ENCODE measurements at places on chromosomes 12 and 14.

DNA sequence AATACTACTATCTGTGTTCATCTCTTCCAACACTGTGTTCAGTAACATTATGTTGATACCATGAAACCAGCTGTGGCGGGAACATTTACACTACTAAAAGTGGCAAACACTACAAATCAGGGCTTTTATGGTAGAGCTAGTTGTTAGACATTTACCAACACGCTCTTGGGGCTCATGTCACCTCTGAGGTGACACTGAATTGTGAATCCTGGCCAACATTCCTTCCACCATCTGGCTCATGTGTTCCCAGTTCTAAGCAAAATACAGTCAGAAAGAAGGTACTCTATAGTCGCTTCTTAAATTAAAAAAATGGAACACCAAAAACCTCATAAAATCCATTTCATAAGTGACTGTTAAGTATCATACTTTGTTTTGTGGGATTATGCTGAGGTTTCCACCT lies 436.6 kb downstream of the FUT8 start:
- DNase-seq, result no peak

DNA sequence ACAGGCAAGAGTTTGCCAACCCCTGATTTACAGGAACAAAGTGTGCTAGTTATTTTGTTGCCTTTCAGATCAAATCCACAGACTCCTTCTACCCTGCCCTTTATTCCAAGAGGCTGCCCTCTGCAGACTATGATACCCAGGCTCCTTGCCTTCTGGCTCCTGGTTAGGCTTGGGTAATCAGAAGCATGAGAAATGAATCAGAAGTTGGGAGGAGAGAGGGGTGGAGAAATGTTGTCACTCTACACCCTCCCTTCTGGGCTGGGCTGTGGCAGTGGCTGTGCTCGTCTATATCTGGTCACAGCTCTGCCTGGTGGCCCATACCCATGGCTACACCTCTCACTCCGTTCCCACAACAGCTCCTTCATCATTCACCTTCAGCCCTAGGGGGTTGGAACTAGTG lies 204.6 kb upstream of the PLXNC1 start:
- DNase-seq, result no peak

DNA sequence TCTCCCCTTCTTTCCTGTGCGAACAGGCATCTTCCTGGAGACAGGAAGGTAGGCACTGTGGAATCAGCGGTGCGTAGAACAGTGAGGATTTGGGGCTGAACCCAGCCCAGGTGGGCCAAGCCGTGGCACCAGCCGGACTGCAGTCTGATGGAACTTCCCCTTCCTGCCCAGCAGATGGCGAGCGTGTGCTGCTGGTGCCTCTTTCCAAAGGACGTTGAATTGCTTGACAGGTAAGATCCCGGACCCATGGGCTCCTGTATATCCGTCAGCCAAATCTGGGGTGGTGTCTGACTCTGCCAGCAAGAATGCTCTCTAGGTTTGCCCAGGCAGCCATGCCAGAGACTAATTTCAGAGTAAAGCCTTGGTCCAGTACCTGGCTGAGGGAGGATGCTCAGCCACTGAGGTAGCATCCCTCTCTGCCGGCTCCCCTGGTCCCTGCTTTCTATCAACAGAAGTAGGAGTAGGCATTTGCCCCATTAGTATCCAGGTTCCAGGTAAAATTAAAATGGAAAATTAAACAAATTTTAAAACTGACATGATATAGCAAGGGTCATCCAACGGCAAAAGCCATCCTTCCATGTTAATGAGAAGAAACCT lies 21.1 kb upstream of the KCNA5 start:
- DNase-seq, result no peak

- no peak for DNase-seq
These were observed 18.3 kb downstream of the KCTD10 start for GRCh38 chr12:109458771-109459208.

DNA sequence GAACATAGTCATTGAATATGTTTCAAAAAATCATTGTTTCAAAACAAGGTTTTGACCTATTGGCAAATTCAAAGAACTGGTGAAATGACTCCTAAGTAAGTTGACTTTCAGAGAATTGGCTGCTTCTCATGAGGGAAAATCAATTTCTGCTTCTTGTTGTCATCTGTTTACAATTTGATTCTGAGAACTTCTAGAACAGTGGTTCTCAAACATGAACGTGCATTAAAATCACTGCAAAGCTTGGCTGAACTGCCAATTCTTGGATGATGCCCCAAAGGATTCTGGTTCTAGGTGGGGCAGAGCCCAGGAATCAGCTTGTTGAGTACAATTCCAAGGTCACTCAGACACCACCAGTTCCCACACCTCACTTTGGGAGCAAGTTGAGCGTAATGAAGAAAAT lies 83.9 kb downstream of the ZFP36L1 start:
- DNase-seq, result no peak

- DNase-seq, result no peak
These were observed 62.1 kb downstream of the TNFAIP2 start for GRCh38 chr14:103185051-103186029.

DNA sequence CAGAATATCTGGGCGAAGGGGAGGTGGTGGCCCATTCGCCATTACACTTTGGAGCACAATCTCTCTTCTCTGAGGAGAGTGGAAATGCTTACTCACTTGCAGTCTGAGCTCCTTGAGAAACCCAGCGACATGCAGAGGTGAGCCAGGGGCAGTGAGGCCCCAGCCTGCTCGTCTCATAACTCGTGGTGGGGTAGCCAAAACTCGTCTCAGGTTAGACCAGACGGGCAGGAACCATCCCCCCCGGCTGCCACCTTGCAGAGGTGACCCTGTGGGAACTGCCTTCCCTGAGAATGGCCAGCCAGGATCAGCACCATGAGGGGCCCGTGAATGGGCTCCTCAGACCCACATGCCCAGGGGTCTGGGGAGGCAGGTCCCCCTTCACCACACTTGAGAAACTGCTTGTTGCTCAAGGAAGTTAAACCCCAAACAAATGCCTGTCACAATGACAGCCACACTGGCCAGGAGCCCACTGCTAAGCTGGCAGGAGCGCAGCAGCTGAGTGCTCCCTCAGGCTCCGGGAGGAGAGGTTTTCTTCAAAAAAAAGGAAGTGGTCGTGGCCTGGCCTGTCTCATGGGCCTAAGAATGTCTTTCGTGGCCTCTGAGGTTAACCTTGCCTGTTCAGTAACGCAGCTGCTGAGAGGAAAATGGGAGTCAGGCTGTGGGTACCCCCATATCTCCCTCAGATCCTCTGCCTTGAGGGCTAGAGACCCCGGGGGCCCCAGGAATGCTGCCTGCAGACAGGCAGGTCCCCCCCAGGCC lies 9.2 kb upstream of the ALDH2 start:
- no peak for DNase-seq

DNA sequence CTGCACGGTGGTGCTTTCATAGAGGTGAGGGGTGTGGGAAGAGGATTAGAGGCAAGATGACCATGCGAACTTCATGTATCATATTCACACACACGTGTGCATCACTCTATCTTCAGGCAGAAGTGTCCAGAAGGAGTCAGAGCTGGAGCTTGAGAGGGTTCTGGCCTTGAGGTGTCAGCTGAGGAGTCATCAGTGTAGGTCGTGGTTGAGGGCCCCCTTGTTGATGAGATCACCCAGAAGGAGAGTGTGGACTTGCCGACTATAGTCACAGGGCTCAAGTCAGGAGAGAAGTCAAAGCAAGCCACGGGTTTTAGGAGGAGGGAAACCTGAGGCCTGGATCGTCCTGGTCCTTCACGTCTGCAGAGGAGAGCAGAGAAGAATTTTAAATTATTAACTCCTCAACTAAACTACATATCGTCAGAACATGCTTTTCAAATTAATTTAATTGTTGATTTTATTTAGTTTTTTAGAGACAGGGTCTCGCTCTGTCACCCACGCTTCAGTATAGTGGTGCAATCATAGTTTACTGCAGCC lies 25.4 kb downstream of the EML1 start:
- no peak for DNase-seq

DNA sequence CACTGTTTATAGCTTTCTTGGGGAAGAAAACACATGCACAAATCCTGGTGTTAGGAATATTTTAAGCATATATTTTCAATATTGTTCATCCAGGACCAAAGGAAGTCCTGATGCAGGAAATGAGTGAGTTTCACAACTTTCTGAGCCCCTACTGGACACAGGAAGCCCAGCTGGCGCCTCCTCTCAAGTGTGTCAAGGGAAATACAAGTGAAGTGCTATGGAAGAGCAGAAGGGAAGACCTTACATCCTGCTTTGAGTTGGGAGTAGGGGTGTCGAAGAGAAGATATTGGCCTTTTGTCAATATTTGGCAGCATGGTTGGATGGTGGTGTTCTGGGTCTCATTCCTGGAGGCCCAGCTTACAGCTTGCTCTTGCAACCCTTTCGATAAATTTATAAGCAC lies 66.1 kb upstream of the ZDHHC17 start:
- DNase-seq, result no peak

- no peak for DNase-seq
These were observed 37.5 kb downstream of the CDC42BPB start for GRCh38 chr14:103019826-103020225.

- no peak for DNase-seq
These were observed 88.7 kb downstream of the TRAFD1 start for GRCh38 chr12:112214064-112214463.

DNA sequence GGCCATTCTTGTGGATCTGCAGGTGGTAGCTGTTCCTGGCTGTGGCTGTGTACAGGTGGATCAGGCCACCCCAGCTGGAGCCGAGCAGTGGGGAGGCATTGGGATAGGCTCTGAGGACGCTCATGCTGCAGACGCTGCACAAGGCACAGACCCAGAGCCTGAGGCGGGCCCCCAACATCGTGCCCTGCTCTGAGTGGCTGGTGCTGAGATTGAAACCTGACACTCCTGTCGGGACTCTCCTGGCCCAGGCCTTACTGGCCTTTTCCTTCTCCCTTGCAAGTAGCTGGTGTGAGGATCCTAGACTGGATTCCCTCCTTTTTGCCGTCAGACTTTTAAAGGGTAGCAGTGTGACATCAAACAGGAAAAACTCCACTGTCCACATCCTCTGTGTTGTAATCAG lies at the start of gene FGF23:
FGF23 (minus strand) TSS at position 308 of the 400 bp plus-strand sequence; CDS start at position 178, 130 bp downstream.
- no peak for DNase-seq

- DNase-seq, result no peak
These were observed 511.8 kb upstream of the FOXG1 start for GRCh38 chr14:28254768-28255167.

GRCh38 chr12:124904306-124905098 lies 9.9 kb downstream of the UBC start:
- DNase-seq, result peak; percentile 22

DNA sequence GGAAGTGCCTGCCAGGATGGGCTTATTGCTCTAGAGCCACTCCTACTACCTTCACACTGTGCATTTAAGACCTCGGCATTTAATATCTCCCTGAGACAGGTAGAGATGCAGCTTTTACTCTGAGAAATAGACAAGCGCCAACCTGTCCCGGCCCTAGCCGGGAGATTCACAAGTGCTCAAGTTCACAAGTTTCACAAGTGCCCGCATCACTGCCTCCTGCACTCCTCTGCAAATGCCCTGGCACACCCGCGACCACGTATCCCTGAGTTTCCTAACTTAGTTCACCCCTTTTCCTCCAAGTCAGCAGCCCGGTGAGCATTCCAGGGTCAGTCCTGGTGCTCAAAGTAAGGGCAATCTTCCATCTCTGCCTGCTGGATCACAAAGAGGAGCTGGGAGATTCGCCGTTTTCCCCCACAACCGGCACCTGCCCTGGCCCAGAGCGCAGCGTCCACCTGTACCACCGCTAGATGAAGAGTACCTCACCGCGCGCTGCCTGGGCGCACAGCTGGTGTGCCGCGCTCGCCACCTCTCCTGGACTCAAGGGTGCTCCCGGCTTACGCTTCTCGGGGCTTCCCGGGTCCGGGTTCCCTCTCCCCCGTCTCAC lies 5.0 kb upstream of the SLC38A4 start:
- no peak for DNase-seq

DNA sequence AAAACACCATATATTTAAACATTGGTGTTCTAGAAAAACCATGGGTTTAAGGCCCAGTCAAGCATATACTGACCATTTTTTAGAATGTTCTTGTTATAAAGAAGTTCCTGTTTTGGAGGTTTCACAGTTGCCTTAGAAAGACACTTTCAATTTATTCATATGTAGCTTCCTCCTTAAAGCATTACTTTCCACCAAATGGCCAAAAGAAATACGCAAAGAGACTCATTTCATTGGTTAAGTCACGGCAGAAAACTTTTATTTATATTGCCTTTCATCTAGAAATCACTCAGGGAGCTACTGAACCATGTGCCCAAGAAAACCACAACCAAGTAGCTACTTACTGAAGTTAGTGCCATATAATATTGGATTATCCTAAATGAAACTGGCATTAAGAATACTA lies 40.0 kb downstream of the MYBPC1 start:
- DNase-seq, result no peak

DNA sequence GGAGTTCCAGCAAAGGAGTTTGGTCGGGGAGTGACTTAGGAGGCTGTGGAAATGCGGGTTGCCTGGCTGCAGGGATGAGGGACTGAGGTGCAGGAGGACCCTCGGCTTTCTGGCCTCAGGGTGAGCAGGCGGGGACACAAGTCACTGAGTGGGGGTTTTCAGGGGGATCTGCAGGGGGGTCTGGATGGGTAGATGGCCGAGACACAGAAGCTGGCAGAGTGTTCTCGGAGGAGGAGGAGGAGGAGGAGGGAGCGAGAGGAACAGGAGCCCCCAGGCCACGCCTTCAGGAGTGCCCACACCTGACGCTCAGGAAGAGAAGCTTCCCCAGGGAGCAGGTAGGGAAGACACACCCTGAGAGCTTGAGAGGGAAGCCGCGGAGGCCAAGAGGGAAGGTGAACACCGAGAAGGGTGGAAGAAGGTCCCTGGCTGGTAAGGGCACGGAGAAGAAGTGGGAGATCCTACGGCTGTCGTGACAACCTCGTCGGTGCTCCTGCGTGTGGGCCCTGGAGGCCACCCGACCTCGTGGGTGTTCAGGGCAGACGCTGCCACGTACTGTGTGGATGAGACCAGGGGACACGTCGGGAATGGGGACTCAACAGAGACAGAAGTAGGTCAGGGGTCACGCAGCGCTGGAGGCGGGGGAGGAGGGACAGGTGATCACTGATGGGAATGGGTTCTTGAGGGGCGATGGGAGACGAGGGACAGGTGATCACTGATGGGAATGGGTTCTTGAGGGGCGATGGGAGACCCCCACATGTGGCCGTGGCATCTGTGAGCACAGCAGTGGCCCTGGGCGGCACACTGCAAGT lies 109.4 kb downstream of the PIWIL1 start:
- no peak for DNase-seq

DNA sequence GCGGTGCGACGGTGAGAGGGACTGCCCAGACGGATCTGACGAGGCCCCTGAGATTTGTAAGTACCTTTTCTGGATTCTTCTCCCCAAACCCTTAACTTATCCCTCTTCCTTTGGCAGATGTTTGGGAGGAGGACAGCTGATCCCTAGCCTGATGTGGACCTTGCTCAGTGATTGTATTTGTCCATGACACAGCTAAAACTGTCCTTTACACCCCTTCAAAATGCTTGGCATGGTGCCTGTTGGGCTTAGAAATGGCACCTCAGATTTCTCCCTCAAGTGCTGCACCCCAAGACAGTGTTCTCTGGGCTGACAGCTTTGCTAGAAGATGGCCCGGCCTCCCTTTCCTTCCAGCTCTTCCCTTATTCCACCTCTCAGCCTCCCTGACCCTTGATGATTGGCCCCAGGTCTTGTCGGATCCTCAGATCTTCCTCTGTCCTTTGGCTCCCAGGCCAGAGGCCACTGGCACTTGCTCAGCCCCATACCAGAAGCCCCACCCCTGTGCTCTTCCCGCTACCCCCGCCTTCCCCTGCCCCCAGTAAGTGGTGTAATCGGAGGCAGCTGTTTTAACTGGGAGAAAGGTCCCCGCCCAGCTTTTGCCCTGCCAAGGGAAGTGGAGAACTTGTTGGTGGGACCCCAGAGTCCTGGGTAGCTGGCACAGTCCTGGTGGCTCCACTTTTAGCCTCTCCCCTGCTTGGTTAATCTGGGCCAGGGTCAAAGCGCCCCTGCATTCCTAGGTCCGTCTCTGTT lies 8.7 kb downstream of the LRP1-AS start:
- DNase-seq, result no peak

- no peak for DNase-seq
These were observed 11.9 kb upstream of the FKBP11 start for GRCh38 chr12:48937170-48937569.
